ENCODE measurements at places on chromosomes 7 and 10.

GRCh38 chr10:99941942-99942820 is 67.6 kb downstream of the DNMBP start:
- no peak for DNase-seq

DNA sequence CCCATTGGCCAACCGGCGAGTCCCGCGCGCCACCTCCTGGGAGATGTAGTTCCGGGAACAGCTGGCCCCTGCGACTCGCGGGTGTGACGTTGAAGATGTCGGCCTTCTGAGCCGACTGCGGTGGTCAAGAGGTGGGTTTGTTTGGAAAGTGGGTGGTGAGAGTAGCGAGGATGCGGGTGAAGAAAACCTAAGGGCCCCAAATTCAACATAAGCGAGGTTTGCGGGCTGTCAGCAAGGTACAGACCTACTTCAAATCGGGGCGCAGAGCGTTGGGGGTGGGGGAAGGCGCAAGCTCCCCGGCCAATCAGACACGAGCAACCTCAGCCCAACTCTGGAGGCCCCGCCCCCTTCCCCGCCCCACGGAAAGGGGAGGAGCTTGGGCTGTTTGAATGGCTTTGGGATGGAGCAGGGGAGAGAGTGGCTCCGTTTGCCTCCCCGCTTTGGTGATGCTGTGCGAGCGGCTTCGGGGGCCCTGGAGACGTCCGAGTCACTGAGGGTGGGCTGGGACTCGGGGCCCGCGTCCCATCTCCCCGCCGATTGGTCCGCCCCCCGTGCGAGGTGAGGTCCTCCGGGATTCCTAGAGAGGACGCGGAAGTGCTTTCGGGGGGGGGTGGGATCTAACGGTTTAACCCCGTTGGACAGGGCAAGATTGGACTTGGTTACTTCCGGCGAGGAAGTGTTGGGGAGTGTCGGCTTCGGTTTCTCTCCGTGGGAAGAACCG is at the start of gene ZKSCAN5:
ZKSCAN5 (plus strand) TSS at position 60 of the 721 bp plus-strand sequence. CDS start 1,383 bp downstream, outside the sequence.
- DNase-seq: peak; percentile 92

DNA sequence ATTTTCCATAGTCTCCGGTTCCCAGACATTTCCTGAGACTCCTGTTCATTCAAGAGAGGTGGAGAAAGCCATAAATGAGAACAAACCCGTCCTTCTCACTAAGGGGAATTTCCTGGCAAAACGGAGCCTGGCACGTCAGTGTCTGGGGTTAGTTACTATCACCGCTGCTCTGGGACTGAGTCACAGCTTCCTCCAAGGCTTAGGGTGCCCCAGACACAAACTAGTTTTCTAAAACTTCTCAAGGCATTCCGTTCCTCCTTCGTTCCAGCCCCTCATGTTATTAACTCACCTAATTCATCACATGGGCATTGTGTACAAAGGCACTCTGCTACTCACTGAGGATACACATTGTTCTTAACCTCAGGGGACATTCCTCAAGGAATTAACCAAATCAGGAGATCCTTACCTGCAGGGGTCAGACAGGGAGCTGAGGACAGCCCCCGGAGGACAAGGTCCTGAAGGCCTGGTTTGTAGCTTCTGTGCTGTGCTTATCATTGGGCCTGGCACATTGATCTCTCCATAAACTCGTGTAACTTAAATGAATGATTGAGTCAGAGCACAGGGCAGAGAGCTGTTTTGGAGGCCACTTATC is 103.0 kb upstream of the KLF6 start:
- no peak for DNase-seq

DNA sequence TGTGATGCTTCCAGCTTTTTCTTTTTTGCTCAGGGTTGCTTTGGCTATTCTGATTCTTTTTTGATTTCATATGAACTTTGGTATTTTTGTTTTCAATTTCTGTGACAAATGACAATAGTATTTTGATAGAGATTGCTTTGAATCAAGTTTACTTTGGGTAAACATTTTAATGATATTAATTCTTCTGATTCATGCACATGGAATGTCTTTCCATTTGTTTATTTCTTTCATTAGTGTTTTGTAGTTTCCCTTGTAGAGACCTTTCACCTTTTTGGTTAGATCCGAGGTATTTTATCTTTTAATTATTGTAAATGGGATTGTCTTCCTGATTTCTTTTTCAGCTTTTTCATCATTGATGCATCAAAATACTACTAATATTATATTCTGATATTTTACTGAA is 93.2 kb downstream of the LANCL2 start:
- DNase-seq: no peak

DNA sequence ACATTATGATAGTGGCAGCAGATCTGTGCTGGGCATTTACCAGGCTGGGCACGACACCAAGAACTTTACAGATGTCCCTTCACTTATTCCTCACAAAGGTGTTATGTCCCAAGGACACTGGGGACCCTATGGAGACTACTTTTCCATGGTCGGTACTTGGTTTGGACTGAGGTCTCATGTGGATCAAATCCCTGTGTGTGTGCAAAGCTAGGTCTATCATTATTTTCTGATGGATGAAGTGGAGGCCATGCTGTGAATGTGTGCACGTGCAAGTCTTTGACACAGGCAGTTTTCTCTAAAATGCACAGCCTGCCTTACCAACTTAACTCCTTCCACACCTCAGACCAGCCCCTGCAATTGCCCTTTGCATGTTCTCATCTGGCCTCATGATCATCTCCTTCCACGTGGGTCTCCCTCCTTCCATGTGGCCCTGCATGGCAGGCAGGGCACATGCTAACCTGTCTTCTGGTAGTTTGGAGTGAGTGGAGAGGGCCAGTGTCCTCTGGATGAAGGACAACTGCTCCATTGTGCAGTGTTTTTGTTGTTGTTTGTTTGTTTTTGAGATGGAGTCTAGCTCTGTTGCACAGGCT is 16.0 kb upstream of the ZNF273 start:
- no peak for DNase-seq

DNA sequence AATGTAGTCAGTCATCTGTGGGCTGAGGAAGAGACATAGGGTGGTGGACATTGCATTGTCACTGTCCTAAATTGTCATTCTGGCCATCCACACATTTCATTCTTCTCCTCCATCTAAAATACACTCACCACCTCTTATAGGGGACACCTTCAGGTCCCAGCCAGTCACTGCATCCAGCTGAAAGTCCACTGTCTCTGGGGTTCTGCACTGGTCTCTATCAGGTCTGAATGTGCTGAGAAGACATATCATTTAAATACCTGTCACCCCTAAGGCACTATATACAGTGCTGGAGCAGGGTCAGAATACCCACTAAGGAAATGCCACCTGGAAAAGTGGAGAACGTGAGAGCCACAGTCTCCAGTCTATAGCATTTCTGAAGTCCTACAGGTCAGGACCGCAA is 29.6 kb downstream of the SH2D4B start:
- no peak for DNase-seq

- DNase-seq: no peak
These were observed 119.2 kb downstream of the ANK3 start for GRCh38 chr10:60270426-60270825.

DNA sequence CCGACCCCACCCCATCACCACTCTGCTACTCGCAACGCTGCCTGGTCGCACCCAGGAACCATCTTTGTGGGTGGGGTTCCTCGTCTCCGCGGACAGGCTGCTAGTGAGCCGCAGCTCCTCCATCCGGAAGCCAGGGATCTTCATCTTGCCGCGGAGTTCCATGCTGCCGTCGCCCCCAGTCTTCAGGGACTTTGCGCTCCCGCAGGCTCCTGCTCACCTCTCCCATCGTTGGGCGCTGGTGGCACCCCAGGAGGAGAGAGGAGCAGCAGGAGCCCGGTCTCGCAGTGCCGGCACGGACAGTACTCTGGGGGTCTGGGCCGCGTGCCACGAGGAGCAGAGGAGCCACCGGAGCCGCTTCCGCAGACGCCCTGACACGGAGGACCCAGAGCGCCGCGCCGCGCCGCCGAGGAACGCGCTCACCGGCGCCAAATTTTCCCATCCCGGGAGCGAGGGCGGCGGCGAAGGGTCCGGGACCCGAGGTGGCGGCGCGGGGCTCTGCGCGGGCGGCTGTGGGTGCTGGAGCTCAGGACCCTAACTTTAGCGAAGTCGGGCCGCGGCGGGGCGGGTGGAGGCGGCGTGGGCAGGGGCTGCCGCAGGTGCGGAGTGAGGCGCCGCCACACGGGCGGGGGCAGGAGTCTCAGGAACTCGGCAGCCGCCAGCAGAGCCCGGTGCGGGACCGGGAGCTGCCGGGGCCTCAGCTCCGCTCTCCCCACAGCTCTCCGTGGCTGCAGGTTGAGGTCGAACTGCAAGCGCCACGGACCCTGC is 750.1 kb upstream of the SORCS1 start:
- DNase-seq: no peak

DNA sequence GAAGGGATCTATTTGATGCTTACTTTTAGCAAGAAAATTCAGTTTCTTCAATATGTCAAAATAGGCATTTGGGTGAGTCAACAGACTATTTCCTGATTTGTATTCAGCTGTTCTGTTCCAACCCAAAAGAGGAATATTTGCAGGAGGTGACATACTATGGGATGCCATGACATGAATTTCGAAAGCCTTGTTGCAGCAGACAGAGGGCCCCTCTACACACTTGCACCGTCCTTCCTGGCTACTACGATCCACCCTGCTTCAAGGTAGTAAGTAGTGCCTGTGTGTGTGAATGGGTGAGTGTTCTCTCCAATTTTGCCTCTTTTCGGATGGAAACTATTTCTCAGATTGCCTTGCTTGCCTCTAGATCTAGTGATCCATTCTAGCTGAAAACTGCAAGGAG is 413.0 kb upstream of the ADARB2 start:
- no peak for DNase-seq

GRCh38 chr7:53119514-53119941 is 84.1 kb downstream of the POM121L12 start:
- no peak for DNase-seq

DNA sequence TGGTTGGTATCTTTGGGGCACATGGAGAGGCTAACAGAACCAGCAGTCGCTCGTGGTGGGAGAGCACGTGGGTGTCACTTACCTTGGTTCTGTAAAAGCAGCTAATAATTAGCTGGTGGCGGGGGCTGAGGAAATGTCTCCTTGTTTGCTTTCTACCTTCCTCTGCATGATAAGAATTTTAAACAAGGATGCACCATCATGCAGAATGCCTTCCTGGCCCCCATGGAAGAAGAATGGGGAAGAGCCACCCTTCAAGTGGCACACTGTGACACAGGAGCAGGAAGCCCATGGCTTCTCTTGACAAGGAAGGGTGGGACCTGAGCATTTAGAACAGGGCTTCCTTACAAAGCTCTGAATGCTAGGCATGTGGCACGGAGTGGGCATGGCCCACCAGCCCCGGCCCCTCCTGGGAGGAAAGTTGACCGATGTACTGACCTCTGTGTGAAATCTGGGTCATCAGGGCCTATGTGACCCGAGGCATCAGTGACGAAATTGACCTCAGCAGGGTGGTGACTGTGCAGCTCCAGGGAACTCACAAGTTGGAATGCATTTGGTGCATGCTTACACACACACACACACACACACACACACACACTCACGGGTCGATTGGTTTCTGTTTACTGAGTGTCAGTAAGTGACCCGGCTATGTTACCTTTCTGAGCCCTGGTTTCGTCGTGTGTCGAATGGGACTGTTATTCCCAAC is 116.9 kb upstream of the ANLN start:
- DNase-seq: no peak

- no peak for DNase-seq
These were observed 51.7 kb upstream of the FZD1 start for GRCh38 chr7:91212582-91212981.

- no peak for DNase-seq
These were observed 40.3 kb downstream of the PDGFA start for GRCh38 chr7:479115-479947.

- no peak for DNase-seq
These were observed 3.2 kb downstream of the NYAP1 start for GRCh38 chr7:100486753-100487446.

GRCh38 chr7:105876964-105877601 is 684 bp upstream of the ATXN7L1 start:
- no peak for DNase-seq

- DNase-seq: no peak
These were observed 1051.1 kb upstream of the AUTS2 start for GRCh38 chr7:68547181-68547580.

DNA sequence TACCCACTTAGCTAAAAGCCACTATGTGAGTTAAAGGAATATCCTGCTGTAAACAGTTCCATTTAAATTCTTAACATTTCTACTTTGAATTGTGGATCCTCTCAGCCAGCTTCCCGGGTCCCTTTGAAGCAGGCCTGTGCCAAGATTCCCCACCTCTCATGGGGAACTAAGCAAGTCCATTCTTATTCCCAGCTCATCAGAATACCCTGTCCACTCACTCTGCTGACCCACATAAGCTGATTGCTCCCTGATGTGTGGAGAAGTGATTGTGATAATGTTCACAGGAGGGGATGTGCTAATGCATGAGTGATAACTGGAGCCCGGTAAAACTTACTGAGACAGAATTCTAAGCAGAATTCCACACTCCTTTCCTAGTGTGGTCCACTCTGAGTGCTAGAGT is 709.7 kb downstream of the CNTNAP2 start:
- DNase-seq: no peak

GRCh38 chr10:74824900-74825370 is 1.5 kb upstream of the KAT6B start:
- no peak for DNase-seq

DNA sequence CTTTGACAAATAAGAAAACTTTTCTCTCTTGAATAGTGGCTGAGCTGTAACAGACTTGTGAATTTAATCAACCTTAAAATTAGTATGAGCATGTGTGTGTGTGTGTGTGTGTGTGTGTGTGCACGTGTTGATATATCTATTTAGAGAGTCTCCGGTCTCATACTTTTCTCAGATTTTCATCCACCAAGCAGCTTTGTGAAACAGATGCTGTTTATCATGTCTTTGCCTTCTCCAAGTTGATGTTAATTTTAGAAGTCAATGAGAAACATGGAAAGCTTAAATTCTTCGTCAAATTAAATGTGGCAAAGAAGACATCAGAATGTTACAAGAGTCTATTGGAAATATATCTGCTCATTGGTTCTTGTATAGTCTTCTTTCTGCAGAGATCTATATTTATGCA is 839.2 kb upstream of the CELF2 start:
- no peak for DNase-seq

DNA sequence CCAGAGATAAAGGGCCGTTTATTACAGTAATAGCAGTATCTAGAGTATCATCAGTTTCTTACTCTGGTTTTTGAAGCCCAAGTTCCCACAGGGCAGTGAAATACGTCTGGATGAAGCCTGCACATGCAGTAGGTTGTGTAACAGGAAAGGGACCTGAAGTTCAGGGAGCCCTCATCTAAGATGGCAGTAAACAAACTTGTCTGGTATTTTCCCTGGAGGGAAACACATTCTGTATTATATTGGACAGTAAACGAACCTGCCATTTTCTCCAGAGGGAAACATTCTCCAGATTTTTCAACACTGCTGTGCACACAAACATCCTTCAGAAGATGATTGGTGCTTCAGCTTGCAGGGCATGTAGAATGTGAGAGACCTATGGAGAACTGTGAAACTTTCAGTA is 189.9 kb downstream of the TFEC start:
- no peak for DNase-seq

- no peak for DNase-seq
These were observed 75.8 kb upstream of the MRLN start for GRCh38 chr10:59829024-59829423.

GRCh38 chr7:135950972-135951371 is 26.2 kb downstream of the MTPN start:
- no peak for DNase-seq
